Psoas muscle (tissue), 8 donors: ENCODE measurements at places on chromosomes 11 and 22.
A peak's percentile ranks its signal among the peaks of the same experiment; 100 is the strongest.

DNA sequence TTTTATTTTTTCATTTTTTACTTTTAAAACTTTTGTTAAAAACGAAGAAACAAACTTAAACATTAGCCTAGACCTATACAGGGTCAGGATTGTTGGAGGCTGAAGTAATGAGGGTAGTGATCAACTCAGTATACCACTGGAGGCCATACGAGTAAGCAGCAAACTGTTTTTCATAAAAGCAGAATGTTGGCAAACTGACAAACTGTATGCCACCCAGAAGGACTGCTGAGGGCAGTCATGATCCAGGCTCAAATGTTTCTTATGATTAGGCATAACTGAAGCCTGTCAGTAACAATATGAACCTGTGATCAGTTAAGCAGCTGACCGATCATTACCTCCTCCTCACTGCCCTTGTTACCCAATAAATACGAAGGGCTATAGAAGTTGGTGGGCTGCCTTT lies 10.2 kb upstream of the SC5D start:
- DNase-seq: no peak

DNA sequence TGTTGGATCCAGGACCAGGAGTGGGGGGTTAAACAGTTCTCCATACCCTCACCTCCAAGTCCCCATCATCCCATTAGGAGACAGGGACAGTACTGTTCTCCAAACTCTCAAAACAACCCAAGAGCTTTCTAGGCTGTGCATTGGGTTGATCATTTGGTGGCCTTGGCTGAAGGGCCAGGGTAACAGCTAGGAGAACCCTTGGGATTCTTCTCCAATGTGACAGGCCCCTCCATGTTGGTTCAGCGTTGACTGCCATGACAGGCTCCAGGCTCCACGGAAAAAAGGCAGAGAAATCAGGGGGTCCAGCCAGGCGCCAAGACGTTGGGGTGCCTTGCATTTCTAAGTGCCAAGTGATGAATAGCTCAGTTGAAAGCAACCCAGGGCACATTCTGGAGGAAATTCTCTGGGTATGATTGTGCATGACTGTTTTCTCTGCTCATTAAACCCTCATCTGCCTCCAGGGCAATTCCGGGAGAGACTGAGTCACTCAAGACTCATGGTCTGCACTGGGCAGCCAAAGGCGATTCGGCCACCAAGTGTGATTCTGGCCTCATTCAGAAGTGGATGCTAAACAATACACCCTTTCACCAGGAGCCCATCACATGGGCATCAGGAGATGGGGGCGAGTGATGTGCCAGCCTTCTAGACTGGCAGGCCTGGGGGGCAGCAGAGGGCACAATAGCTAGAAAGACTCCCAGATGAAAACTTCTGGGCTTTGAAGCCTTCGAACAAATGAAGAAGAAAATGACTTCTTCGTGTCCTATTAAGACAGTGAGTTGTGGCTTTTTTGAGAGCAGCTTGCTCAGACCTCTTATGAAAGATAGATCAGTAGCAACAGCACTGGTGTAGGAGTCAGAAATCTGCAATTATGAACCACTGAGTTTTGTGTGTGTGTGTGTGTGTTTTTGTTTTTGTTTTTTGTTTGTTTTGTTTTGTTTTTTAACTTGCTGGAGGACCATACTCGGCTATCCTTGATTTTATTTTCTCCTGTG lies 27.7 kb downstream of the CD44 start:
- DNase-seq: no peak

GRCh38 chr11:119529063-119529845 lies 106.3 kb upstream of the THY1 start:
- no peak for DNase-seq

GRCh38 chr22:31544481-31545480 lies 48.4 kb downstream of the SFI1 start:
- no peak for DNase-seq

- no peak for DNase-seq
These were observed 64.0 kb downstream of the PARVA start for GRCh38 chr11:12441231-12441861.

DNA sequence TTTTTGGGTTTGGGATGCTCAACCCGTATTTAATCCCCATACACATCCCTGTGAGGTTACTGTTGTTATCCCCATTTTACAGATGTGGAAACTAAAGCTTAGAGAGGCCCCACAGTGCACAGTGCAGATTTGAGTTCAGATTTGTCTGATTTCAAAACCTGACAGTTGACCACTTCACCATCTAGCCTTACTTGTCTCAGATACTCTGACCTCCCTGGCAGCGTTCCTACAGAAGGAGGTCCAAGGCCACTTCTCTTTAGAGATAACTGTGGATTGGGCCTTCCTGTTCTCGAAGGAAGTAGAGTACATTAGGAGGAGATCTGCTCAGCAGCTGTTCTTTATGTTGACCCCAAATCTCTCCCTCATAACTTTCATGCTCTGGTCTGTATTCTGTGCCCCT lies 46.7 kb upstream of the CTTN start:
- no peak for DNase-seq

DNA sequence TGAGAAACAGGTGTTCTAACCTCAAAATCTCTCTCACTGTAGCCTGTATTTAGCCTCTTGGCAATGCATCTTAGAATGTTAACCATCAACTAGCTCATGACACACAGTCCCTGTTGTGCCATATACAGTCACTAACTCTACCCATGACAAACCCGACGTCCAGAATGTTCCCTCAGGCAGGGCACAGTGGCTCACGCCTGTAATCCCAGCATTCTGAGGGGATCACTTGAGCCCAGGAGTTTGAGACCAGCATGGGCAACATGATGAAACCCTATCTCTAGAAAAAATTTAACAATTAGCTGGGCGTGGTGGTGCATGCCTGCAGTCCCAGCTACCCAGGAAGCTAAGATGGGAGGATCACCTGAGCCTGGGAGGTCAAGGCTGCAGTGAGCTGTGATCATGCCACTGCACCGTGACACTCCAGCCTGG lies 18.2 kb upstream of the CCDC34 start:
- no peak for DNase-seq

- DNase-seq: no peak
These were observed 120.2 kb upstream of the SNX19 start for GRCh38 chr11:131036514-131036913.

- no peak for DNase-seq
These were observed 732.1 kb downstream of the NELL1 start for GRCh38 chr11:21401496-21401895.

- no peak for DNase-seq
These were observed 390 bp upstream of the FGF3 start for GRCh38 chr11:69819541-69820070.

DNA sequence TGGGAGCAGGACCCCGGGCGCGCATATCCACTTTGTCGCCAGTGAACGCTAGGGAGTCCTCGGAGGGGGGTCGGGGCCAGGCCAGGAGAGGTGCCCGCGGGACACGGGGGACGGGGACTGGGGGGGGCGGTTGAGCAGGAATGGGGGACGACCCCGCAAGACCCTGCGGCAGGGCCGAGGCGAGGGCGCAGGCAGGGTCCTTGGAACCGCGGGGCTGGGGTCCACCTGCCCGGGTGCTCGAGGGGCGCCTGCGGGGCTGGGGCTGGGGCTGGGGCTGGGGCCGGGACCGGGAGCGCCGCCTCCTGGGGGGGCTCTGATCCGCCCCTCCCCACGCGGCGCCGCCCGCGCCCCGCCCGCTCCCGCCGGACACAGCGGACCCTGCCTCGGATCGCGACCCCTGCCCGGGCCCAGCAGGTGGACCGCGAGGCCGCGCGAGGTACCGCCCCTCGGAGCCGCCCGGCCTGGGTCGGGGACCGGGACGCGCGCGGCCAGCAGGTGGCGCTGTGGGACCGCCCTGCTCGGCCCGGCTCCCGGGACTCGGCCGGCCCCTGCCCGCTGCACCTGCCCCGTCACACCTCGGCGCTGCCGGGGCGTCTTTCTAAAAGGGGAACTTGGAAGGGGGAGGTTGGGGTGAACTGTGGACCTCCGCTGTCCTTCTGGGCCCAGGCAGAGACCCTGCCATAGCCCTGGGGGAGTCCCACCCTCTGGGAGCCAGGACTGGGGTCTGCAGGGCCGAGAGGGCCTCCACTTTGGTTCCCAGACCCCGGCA lies 11.0 kb downstream of the CRELD2 start:
- DNase-seq: peak; percentile 85

- DNase-seq: no peak
These were observed 171.0 kb downstream of the ST3GAL4 start for GRCh38 chr11:126526471-126526870.

GRCh38 chr11:104476454-104476853 lies 312.5 kb upstream of the PDGFD start:
- DNase-seq: no peak

DNA sequence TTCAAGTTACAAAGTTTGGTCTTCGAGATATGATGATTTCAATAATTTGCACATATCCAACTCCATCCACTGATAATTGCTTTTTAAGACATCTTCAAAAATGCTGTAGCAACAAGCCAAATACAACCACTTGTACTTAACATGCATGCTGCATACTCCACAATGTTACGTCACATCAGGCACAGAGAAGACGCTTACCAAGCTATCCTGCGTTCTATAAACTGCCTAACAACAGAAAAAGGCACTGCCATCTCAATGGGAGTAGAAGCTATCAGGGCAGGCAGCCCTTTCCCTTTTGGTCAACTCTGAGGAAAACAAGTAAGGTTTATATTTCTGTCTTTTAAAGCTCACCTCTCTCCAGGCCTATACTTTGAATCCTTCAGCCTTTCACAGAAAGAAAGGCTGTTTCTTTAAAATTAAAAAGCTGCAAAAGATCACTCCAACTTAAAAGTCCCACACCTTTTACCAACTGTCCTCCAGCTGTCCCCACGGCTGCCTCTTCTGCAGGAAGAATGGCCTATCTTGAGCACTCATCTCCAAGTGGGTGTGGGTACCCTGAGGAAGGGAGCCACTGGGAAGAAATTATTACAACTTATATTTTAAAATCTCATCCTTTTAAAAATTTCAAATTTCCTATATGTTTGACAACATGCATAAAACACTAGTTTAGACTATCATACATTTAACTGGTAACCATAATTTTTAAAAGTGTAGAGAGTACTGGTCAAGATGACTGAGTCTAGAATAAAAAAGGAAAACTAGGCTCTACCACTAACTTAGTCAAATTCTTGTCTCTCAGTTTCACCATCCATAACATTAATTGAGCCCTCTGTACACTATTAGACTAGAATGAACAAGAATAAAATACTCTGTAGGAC lies 14.5 kb downstream of the PHF21A start:
- DNase-seq: no peak

GRCh38 chr22:47088480-47089158 lies 326.2 kb downstream of the TBC1D22A start:
- DNase-seq: no peak

- no peak for DNase-seq
These were observed 3.6 kb upstream of the APOBEC3A start for GRCh38 chr22:38953577-38954413.

DNA sequence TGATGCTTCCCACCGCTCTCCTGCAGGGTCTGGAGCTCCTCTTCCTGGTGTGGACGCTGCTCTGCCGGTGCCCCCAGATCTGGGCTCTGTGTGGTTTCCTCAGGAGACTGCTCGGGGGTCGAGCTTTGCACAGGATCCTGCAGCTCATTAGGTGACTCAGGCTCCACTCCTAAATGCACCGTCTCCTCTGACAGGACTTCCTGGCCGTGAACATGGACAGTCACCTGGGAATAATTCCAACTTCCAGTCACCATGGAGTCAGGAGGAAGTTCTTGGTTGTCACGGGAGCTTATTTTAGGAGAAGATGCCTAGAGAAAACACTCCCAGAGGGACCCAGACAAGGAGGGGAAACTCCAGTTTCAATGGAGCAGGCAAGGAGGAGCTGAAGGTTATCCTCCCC lies 11.9 kb downstream of the ZNF202 start:
- no peak for DNase-seq

DNA sequence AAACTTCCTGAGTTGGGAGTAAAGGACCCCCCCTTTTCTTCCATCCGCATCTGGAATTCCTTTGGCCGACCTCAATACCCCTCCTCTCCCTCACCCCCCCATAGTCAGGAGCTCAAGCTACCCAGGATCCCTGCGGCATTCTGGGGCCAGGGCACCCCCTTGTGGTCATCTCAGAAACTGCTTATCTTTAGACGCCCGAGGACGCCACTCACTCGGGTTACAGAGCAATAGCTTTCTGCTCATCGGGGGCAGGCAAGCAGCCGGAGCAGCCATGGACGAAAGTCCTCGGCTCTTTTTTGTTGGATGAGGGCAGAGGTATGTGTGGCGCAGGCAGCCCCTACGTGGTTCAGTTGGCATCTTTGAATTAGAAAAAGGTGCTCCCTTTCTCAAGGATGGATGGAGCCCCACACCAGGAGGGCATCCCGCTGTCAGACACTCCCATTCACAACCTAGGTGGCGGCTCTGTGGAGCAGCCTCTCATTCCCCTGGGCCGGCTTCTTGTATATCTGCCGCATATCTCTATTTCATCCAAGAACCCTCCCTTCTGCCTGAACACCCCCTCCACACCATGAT lies 2.3 kb downstream of the C1QTNF5 start:
- DNase-seq: peak; percentile 65

DNA sequence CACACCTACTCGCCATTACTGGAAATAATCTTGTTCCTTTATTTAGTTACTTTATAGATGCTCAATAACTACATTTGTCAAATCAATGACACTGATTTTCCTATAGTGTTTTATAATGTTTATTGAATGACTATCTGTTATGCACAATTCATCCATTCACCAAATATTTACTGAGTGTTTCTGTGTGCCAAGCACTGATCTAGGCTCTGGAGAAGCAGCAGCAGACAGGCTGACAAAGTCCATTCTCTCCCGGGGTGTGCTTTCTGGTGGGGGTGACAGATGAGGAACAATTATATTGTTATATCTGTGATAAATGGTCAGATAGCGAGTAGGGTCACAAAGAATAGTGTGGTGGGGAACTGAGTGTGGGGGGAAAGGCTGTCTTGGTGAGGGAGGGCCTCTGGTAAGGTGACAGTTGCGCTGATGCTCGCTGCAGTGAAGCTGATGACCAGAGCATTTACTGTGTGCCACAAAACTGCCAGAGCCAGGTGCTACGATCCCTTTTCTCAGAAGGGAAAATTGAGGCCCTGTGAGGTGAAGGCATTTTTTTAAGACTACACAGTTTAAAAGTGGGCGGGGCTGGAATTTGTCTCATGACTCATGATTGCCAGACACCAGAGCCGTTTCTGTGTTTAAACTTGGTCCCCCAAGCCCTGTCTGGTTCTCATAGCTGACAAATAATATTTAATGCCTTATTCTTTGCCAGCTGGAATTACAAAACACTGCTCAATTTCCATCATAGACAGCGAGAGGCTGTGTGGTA lies 10.2 kb downstream of the PACS1 start:
- peak; percentile 39 for DNase-seq
